Smooth muscle cell of bladder (primary cell): ENCODE measurements at places on chromosomes 2 and 18. TPM values are rescaled to one million over a fixed set of nuclear protein-coding genes. Genes with fewer than 3 reads are reported as not detected.

Gene GCG
- 0.14 TPM in 1 of 2 replicates, not detected in the other for total RNA-seq

Gene ACTG2
- 12.3 and 20.1 TPM in 2 replicates for total RNA-seq

Gene COL3A1
- total RNA-seq: 5,666 and 6,441 TPM in 2 replicates

Gene TMEM131
- total RNA-seq: 20.2 and 26.8 TPM in 2 replicates

Gene ACTR3
- 143 and 198 TPM in 2 replicates for total RNA-seq

Gene SERPINB4
- total RNA-seq: 0.14 and 0.46 TPM in 2 replicates

Gene MMADHC
- total RNA-seq: 170 and 201 TPM in 2 replicates

Gene EHD3
- total RNA-seq: 14.2 and 15.0 TPM in 2 replicates

Gene GRHL1
- total RNA-seq: 0.37 and 0.57 TPM in 2 replicates

Gene FN1
- total RNA-seq: 808 and 2,278 TPM in 2 replicates

Gene PRADC1
- 10.9 and 11.5 TPM in 2 replicates for total RNA-seq

Gene CPLX4
- not detected in 2 replicates for total RNA-seq

Gene TEX44
- total RNA-seq: not detected in 2 replicates

Gene CD226
- 0.85 and 1.2 TPM in 2 replicates for total RNA-seq

Gene ASIC4
- total RNA-seq: under 0.01 and 0.37 TPM in 2 replicates

Gene ACVR1C
- total RNA-seq: under 0.01 and 0.09 TPM in 2 replicates

Gene B3GNT2
- total RNA-seq: 15.2 and 15.9 TPM in 2 replicates
